NCI-H1092 treated with DMSO at 0.1 percent for 48 hours (cell line): ENCODE measurements at places on chromosomes 2 and 18.

DNA sequence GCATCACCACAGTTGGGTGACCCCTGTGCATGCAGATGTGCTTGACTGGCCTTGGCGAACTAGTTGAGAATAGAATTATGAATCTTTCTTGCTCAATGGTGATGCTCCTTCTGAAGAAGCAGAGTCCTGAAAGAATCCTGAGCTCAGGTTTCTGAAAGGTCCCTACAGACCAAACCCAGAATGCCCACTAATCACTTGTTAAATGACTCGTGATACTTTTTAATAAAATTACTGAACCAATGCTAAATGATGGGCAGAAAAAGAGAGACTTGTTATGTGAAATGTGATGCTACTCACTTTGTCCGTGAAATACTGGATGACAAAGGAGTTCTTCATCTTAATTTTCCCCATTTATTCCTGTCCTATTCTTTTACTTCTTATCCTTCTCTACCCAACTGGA is 263.5 kb upstream of the LRRTM1 start:
- DNase-seq, result no peak

GRCh38 chr2:144154205-144154604 is 365.7 kb downstream of the ZEB2 start:
- no peak for DNase-seq

DNA sequence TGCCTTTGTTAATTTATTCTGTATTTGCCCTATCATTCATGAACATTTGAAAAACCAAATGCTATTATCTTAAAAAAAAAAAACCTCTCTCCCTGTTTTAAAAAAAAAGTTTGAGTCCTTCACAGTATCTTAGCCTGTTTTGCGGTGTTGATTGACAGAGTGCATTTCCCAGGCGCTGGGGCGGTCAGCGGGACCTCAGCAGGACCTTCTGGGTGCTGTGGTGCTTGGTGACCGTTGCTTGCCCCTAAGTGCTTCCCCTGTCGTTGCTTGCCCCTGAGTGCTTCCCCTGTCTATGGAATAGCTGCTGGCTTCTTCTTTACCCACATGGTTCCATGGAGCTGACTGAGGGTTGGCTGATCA is 12.1 kb downstream of the ATP6V1C2 start:
- no peak for DNase-seq

GRCh38 chr18:50632895-50633515 is 73.1 kb downstream of the MAPK4 start:
- no peak for DNase-seq
